ENCODE measurements at places on chromosomes 5 and 9. TPM values are rescaled to one million over a fixed set of nuclear protein-coding genes. Genes with fewer than 3 reads are reported as not detected.

The GCNT4 gene
- total RNA-seq = 5.2 TPM

The PRKACG gene
- not detected for total RNA-seq

The FAM221B gene
- total RNA-seq = not detected

The UNC13B gene
- total RNA-seq = 90.7 TPM

The CDKN2B gene
- 0.93 TPM for total RNA-seq

The IRGM gene
- not detected for total RNA-seq

The SLC25A2 gene
- total RNA-seq = 1.9 TPM

The SLC34A1 gene
- total RNA-seq = not detected

The PCDHGA11 gene
- total RNA-seq = 12.5 TPM

The RNF180 gene
- 9.1 TPM for total RNA-seq

The PRR16 gene
- total RNA-seq = 0.25 TPM

The SEMA5A gene
- 0.51 TPM for total RNA-seq

The TMEM203 gene
- 36.5 TPM for total RNA-seq

The FST gene
- 0.98 TPM for total RNA-seq

The LHX3 gene
- total RNA-seq = 0.81 TPM

The SLC6A3 gene
- total RNA-seq = 22.4 TPM

The GABRA1 gene
- total RNA-seq = not detected

The TMEM174 gene
- not detected for total RNA-seq

The PDGFRB gene
- total RNA-seq = 2.9 TPM

The KIF24 gene
- 0.78 TPM for total RNA-seq

The N4BP3 gene
- total RNA-seq = 2.2 TPM

Measured in glutamatergic neuron (in vitro differentiated cells).